ENCODE measurements at places on chromosomes 3 and 15.

GRCh38 chr3:66856533-66856932, 141.6 kb upstream of the KBTBD8 start:
- DNase-seq, result no peak

- peak; percentile 73 for DNase-seq
These were observed 602.0 kb upstream of the KCNMB2 start for GRCh38 chr3:177934001-177934891.

DNA sequence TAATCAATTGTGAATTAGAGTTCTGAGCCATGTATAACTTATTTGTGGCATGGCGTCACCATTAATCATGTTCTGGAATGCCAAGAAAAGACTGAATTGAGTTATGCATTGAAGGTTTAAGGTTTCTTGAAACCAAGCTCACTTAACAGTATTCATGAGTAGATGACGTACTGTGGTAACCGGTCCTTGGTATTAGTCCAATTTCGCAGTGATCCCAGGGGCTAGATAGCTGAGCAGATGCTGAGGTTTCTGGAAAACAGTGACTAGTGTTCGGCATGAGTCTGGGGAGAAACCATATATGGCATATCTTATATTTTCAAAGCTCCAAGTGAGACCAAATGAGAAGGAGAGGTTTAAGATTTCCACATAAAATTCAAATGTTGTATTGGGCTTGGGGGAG, 218.3 kb upstream of the LYSMD4 start:
- DNase-seq, result no peak

DNA sequence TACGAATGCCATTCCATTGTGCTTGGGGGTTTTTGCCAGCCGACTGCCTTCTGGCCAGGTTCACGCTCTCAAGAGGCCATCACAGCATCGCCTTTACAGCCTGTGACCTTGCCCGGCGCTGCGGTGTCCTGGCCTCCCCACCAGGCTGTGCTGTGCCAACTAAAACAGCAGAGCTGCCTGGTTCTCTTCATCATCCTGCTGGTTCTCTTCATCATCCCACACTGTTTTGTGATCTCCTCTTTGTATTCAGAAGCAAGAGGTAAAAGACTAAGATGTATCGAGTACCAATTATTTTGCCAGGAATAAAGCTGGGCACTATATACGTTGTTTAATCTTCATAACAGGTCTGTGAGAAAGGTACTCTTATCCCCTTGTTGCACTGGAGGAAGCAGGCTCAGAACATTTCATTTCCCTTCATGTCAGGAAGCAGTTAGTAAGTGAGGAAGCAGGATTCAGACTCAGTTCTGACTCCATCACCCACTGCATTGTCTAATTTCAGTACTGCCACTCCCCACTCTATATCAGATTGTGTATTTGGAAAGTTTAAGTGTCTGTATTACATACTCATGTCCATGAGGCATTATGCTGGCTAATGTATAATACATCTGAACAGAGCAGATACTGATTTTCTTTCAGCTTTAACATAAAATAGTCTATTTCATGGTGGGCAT, 92.7 kb downstream of the LRRC28 start:
- no peak for DNase-seq

- no peak for DNase-seq
These were observed 143.2 kb downstream of the DOCK3 start for GRCh38 chr3:50817756-50818529.

GRCh38 chr3:1087066-1087560, 5.7 kb upstream of the CNTN6 start:
- peak; percentile 58 for DNase-seq

- DNase-seq, result no peak
These were observed 789.5 kb upstream of the CFAP20DC start for GRCh38 chr3:59839283-59839682.

DNA sequence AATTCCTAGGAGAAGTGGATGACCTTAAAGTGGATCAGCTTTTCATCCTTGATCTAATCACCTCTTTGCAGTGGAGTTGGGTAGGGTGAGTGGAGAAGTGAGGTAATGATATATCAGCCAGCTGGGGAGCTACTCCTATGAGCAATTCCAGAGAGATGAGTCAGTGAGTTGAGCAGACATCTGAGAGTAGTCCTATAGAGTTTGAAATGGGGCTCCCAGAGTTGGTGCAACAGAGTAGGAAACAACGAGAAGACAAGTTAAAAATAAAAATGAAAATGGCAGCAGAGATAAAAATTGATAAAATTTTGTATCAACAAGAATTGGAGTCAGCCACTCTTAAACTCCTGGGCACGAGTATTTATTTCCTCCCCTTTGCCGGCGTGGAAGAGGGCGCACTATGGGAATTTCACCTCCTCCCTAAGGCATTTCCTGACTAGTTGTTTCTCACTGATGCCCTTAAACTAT, 150.8 kb upstream of the DPH6 start:
- DNase-seq, result no peak

- DNase-seq, result no peak
These were observed 625.6 kb upstream of the SGO1 start for GRCh38 chr3:20811631-20812030.

GRCh38 chr15:70029297-70029701, 68.4 kb downstream of the TLE3 start:
- peak; percentile 10 for DNase-seq

GRCh38 chr3:6165951-6166350, 695.0 kb upstream of the GRM7 start:
- no peak for DNase-seq

- peak; percentile 22 for DNase-seq
These were observed at the start of gene MYD88 for GRCh38 chr3:38138349-38139190. MYD88 (plus strand) TSS chr3:38138661; CDS start chr3:38138701, 40 bp downstream.

DNA sequence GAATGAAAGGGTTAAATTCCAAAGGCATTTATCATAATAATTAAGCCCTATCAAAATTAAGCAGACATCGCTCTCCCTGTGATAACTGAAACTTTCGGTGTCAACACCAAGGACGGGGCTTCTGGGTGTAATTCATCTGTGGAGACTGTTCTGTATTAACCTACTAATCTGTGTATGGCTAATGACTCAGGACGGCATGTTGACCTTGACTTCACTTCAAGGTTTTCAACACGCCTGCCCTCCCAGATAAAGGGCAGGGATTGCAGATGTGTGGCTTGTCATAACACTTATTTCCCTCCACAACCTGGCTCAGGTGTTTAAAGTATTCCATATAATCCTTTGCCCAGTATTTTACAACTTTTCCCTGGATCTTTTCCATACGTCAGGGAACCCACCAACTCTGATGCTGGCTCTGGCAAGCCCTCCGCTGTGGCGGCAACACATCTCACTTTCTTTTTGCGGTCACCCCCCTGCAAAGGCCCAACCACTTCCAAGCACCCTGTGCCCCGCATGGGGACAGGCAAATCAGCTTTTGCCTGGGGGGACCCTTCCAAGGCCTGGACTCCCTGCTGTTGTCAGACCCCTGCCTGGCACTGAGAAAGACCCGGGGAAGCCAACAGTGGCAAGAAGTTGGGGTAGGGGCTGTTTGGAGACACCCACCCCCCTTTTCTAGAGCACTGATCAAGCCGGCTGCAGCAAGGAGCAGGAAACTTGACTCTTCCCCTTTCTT, 93.2 kb upstream of the MEF2A start:
- no peak for DNase-seq

- DNase-seq, result no peak
These were observed 88.6 kb upstream of the ZNF385D start for GRCh38 chr3:21839592-21839991.

DNA sequence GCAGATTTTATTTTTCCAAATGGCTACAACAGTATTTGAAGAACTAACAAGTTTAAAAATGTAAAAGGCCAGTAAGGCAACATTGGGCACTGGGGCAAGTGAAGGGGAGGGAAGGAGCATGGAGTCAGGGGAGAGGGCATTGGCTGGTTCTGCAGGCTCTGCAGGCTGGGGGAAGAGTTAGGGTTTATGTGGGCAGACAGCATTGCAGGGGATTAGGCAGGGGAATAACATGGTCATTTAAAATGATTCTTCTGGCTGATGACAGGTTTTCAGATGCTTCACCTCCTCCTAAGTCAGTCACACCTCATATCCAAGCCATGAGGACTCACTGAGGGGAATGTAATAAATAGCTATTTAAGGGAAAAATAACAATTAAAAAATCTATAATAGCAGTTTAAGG, 52.6 kb downstream of the BTD start:
- DNase-seq, result no peak

GRCh38 chr15:93527374-93528050, 438.5 kb upstream of the RGMA start:
- peak; percentile 26 for DNase-seq

GRCh38 chr3:184414418-184415202, 34.8 kb downstream of the CHRD start:
- no peak for DNase-seq

DNA sequence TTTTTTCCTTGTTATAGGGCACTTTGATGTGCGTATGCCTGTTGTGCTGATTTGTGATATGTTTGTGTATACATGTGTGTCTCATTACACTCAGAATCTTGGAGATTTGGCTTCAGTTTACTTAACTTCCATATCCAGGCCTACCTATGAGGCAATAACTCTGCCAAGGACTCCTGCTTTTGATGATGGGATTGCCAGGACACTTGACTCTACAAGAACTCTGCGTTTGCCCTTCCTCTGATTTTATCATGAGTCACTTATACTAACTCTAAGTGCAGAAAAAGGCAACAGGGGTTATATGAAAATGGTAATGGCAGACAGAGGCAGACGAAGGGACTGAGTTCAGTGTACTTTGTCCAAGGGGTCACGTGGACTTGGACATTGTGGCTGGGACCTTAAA, 33.6 kb downstream of the MCTP2 start:
- no peak for DNase-seq

GRCh38 chr3:161555320-161555719, 58.7 kb downstream of the OTOL1 start:
- no peak for DNase-seq

DNA sequence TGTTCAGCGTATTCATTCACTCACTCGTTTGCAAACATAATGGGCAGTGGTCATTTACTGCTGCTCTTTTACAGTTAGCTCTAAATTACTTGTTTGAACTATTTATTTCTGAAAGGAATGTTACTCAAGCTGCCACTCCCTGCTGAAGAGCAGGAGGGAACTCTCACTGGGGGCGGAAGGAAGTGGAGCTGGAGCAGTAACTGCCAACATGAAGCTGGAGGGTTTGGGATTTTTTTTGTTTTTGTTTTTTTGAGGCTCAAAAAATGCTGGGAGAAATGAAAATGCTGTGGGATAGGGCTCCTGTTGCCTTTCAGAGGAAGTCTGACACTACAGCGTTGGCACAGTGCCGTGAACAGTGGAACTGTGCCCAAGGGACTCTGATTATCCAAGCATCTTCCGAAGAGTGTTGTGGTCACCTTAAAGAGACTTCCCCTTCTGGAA, 44.1 kb downstream of the SENP2 start:
- DNase-seq, result no peak

- no peak for DNase-seq
These were observed 39.4 kb upstream of the PCSK6 start for GRCh38 chr15:101528917-101529299.

GRCh38 chr15:89494941-89495637, 1.3 kb downstream of the RHCG start:
- no peak for DNase-seq

GRCh38 chr3:148829926-148830325, 2.3 kb downstream of the CPB1 start:
- DNase-seq, result no peak

DNA sequence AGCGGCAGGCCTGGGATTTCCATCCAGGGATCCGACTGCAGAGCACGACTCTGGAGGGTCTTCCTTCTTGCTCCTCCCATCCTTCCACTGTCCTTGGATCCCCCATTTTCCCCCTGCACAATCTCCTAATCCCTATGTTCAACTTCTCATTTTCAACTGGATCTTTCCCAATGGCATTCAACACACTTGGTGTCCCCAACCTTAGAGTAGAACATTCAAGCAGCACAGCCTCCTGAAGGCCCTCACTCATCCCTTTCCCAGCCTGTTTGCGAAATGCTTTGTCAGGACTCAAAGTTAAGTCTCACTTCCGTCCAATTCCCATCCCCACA, 32.3 kb downstream of the RPN1 start:
- no peak for DNase-seq

- DNase-seq, result no peak
These were observed 378.4 kb upstream of the AGTR1 start for GRCh38 chr3:148319161-148319915.

DNA sequence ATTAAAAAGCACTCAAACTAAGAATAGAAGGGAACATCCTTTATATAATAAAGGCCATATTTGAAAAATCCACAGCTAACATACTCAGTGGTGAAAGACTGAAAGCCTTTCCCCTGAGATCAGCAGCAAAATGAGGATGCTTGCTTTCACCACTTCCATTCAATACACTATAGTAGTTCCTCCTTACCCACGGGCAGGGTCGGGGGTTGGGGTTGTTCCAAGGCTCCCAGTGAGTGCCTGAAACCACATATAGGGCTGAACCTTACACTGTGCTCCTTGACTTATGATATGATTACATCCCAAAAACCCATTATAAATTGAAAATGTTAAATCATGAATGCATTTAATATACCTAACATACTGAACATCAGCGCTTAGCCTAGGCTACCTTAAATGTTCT, 37.7 kb downstream of the ALDH1L1 start:
- no peak for DNase-seq

DNA sequence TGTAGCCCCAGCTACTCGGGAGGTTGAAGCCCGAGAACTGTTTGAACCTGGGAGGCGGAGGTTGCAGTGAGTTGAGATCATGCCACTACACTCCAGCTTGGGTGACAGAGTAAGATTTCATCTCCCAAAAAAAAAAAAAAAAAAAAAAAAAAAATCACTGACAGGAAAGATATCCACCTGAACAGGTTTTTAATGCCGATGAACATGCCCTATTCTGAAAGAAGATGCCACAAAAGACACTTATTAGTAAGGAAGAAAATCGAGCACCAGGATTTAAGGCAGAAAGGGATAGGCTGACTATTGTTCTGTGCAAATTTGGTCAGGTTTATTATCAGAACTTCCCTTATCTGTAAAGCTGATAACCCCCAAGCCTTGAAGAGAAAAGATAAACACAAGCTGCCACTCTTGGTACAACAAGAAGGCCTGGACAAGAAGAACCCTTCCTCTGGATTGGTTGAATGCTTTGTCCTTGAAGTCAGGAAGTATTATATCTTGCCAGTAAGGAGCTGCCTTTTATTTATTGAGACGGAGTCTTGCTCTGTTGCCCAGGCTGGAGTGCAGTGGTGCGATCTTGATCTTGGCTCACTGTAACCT, 2.7 kb upstream of the PARP16 start:
- DNase-seq, result no peak

DNA sequence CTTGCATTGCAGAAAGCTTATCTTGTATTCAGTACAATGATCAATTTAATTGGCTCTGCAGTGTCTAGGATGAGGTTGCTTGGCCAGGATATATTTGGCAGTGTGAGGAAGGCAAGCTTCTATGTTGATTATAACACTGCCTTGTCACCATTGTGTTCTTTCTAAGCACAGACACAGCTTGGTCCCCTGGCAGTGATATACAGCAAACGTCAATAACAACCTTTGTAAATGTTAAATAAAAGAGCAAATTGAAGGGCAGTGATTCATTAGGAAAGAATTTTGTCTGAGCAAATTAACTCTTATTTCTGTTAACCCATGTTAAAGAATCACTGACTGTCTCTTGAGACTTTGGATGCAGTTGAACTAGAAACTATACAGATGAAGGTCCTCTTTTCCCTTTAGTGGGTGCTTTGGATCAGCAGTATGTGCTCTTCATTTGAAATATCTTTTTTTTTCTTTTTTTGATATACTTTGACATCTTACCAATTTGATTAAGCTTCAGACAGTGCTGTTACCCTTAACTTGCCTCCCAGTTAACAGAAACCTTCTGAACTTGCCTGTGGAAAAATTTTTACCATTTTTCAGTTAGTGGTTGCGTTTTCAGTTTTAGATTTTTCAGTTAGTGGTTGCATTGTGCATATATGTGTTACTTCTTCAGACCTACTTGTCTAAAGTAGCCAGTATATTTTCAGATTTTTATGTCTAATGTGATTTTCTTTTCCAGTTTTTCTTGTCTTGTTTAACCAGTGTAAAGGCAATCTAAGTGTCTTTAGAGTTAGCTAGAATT, 199.8 kb downstream of the TCF12 start:
- DNase-seq, result no peak

All from NCI-H1092 treated with DMSO at 0.1 percent for 48 hours (cell line).